ENCODE measurements at places on chromosomes 5 and 9.

DNA sequence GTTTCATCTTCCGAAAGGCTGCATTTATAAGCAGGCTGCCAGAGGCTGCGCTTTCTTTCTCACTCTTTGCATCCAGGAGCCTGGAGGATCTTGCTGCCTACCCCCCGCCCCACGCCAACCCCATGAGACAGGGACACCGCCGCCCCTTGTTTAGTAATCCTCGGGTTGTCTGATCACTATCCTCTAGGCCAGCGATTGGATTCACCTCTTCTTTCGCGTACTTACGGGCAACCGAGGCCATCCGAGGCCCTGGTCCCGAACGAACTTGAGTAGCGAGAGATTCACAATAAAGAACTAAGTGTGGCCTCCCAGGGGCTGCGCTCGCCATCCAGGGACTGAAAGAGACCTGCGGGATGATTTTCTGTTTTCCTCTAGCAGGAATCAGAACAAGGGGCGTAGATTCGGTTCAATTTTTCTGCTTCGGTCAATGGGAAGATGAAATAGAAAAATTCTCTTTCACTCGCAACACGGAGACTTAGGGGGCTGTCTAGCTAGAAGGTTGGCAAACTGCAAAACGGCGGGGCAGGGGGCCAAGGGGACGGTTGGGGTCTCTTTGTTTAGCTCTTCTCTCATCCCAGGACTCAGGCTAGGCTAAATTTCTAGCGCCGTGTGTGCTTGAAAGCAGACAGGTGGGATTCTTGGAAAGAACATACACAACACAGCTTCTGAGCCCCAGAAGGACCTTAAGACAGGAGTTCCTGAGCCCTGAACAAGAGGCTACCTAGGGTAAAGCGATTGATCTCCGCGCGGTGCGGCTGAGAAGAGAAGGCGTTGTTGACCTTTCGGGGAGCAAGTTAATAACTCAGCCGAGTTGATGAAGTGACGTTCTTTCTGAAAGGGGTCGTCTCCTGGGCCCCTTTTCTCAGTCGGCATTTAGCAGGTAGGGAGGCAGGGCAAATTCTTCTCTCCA is 5.8 kb upstream of the ISL1 start:
- no peak for DNase-seq

DNA sequence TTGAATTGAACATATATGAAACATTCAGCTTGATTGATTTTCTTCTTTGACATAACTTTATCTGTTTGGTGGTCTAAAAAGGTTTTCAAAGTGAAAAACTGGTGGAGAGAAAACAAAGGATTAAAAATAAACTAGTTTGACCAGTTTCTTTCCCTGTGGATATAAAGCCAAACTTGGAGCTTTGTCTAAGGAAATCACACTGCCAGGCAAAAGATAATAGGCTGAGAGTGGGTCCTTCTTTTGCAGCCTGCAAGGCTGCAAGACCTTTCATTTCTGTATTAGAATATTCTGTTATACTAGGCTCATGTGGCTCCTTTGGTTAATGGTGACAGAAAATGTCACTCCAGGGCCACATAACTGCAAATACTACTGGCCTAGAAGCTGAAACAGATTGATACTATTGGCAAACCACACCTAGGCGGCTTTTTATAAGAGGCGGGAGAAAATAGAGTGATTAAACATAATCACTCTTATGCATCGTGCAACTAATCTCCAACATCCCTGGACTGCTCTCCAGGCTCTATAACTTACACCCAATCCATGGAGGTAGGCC is 129.1 kb upstream of the ZNF462 start:
- no peak for DNase-seq

DNA sequence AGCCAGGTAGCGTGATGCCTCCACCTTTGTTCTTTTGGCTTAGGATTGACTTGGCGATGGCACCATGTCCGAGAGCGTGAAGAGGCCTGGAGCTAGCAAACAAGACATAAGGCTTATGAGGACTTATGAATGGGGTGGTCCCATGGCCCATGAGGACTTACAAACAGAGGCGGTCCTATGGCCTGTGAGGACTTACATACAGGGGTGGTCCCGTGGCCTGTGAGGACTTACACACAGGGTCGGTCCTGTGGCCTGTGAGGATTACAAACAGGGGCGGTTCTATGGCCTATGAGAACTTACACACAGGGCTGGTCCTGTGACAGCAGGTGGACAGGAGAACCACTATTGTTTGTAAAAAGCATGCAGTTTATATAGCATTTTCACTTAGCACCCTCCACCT is 21.3 kb upstream of the FOXD1 start:
- no peak for DNase-seq

DNA sequence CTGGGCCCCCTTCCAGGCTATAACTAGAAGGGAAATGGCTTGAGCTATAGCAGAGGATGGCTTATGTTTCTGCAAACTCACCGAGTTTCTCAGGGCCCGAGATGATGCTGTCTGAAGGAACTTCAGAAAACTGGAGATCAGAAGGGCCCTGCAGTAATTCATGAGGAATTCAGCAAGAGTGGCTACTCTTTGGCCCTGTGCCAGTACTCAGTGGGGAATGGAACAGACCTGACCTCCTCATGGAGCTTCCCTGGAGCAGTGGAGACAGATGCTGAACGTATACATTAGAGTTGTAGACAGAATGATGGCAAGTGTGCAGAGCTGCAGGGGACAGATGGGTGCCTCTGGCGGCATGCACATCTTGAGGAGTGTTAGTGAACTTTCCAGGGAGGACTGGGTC is 17.3 kb upstream of the SMIM32 start:
- DNase-seq: no peak

GRCh38 chr9:94210616-94211603 is 48.2 kb upstream of the ZNF169 start:
- DNase-seq: no peak

GRCh38 chr9:18791074-18791473 is 241.9 kb downstream of the SAXO1 start:
- no peak for DNase-seq

- DNase-seq: peak; percentile 61
These were observed 7.8 kb downstream of the EXOSC2 start for GRCh38 chr9:130701059-130702022.

DNA sequence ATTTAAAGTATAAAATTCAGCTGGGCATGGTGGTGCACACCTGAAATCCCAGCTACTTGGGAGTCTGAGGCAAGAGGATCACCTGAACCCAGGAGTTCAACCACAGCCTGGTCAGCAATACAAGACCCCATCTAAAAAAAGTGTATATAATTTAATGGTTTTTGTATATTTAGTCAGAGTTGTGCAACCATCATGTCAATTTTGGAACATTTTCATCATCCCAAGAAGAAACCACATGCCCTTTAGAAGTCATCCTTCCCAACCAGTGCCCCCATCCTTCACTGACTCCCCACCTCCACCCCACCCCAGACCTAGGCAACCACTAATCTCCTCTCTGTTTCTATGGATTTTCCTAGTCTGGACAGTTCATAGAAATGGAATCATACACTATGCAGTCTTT is 18.8 kb upstream of the TEK start:
- no peak for DNase-seq

DNA sequence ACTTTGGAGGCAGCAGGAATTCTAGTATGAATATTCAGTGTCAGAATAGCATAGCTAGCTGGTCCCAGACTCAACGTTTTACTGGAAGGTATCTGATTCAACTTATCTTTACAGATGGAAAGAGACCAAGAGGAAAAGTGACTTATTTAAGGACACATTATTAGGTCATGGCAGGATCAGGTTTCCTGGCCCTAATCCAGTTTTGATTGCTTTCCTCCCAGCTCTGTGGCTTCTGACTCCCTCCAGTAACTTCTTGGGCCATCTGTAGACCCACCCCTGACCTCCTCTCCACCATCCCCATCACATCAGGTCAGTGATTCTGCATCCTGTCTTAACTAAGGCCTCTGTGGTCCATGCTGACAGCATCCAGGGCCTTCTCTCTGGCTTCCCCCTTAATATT is 38.4 kb downstream of the SH3TC2 start:
- no peak for DNase-seq

- no peak for DNase-seq
These were observed 21.5 kb downstream of the SMIM23 start for GRCh38 chr5:171806976-171807747.

DNA sequence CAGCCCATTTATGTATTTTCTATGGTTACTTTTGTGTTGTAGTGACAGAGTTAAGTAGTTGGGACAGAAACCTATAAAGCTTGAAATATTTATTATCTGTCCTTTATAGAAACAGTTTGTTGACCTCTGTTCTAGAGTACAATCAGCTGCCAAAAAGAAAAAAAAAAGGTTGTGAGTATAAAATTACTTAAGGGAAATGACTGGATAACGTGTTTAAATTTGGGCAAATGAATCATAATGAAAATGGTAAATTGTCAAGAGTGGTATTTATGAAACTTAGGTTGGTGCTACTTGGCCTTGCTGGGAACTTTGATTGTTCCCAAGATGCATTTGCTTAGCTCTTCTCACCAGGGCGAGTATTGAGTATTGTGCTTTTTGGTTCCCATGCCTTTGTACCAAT is 70.2 kb upstream of the IL6ST start:
- no peak for DNase-seq

GRCh38 chr5:1488882-1489680 is 34.7 kb downstream of the LPCAT1 start:
- no peak for DNase-seq

DNA sequence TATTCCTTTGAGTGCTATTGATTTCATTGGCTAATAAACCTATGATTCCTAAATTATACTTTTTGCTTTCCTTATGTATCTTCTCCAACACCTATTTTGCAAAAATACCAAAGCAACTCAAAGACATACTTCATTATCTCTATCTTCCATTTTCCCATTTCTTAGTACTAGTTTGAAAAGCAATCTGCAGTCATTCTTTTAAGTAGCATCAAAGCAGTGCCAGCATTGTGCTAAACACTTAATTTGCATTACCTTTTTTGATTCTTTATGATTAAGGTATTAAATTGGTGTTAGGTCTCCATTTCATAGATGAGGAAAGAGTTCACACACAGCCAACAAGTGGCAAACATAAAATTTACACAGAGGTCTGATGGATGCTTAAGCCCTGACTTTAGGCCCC is 330.3 kb downstream of the ARL15 start:
- DNase-seq: no peak

- no peak for DNase-seq
These were observed 1.1 kb downstream of the RELL2 start for GRCh38 chr5:141637767-141638419.

DNA sequence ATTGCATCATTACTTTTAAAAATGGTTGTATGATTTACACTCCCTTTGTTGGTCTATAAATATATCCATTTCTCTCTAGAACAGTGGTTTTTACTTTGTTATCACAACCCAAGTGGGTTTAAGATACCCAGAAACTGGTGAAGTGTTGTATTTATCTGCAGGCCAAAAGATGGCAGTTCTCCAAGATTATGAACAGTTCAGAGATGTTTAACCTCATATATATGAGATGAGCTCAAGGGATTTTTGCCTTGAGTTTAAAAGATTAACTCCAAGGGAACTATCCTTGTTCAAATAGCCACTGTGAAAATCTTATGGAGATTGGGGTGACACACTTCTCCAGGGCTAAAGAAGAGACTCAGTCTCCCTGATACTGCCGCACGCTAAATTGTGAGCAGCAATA is 572.6 kb downstream of the TLE4 start:
- DNase-seq: no peak

GRCh38 chr5:67639976-67640375 is 443.4 kb upstream of the CD180 start:
- DNase-seq: no peak

DNA sequence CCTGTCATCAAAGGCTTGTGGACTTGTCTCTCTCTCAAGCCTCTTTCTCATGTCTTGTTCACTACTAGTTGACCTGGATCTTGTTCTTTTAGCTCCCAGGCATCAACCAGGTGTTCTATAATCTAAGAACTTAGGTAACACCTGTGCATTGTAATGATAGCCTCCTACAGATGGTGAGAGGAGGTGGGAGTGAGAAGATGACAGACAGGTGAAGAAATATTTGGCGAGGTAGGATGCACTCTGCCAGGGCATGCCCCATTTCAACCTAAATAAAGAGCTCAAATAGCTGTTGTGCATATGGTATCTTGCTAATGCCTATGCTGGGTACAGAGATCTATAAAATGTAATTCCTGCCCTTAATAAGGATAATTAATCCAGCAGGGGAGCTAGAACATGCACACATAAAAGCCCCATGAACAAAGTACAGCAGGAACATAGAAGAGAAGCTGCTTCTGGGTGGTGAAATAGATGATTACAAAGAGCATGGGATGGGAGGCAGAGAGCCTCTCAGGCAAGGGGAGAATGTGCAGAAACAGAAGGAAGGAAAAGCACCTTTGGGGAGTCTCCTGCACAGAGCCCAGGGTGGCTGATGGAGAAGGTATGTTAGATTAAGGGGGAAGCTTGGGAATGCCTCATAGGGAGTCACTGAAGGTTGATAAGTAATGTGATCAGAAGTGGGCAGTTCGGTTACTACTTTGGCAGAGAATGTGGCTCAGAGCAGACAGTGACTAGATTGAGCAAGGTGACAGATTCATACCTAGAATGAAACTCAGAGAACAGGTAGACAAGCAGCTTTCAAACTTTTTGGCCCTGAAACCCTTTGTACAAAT is 28.0 kb upstream of the PLIN2 start:
- DNase-seq: no peak

GRCh38 chr5:145008876-145009530 is 826.1 kb downstream of the PRELID2 start:
- DNase-seq: no peak

GRCh38 chr5:80491296-80491695 is 3.4 kb downstream of the FAM151B start:
- no peak for DNase-seq

DNA sequence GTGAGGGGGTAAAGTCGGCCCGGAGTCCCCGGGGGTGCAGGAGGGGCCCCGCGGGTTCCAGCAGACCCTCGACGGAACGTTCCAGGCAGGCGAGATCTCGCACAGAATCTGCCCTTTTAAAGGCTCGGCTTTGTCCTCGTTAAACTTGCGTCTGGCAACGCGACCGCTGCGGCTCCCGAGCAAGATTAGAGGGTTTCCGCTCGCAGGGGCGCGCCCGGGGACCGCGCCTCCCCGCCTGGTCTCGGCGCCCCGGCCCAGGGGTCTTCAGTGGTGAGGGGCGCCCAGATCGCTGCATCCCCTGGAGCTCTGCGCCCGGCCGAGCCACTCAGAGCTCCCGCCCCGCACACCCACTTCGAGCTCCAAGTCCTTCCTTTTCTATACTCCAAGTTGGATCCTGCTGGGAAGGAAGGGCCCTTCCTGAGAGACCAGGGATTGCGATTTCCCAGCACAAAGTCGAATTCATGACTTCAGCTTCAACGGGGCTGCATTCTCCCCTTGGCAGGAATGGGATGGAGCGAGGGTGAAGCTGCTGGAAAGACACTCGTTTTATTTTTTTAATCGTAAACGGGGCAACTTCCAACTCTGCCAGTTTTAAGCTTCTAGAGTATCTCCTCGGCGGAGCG is 11.3 kb downstream of the PROP1 start:
- DNase-seq: no peak

- DNase-seq: no peak
These were observed 96.2 kb upstream of the ICE1 start for GRCh38 chr5:5326115-5326758.

DNA sequence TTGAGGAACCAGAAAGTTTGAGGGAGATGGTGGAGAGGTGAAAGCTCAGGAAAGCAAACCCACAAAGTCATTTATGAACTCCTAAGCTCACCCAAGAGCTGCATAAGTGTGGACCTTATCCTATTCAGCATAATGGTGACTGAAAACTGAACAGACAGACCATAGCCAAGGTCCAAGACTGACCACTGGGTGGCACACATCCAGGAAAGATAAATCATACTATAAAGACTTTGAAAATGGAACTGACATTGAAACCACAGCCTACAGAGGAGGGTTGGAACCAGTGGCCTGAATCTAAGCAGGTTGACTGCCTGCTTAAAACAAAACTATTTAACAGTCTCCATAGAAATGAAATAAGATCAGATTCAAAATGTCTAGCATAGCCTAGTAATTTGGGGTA is 121.0 kb upstream of the RGS7BP start:
- no peak for DNase-seq
